CD8-positive, alpha-beta T cell (primary cell): ENCODE measurements at places on chromosomes 5 and 9.

GRCh38 chr9:113462781-113463286, 693 bp upstream of the RGS3 start:
- DNase-seq, result no peak

- no peak for DNase-seq
Observed at GRCh38 chr5:136208916-136209315, 16.0 kb upstream of the SMIM32 start.

DNA sequence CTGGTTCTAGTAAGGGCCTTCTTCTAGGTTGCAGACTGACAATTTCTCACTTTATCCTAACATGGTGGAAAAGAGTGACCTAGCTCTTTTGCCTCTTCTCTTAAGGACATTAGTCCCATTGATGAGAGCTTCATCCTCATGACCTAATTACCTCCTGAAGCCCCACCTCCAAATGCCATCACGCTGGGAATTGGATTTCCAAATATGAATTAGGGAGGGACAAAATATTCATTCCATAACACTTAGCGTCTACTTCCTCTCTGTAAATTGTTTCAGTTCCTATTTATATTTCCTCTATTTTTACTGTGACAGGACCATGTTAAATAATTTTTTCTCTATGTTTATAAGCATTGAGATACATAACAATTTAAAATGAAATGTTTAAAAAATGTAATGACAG, 408.8 kb downstream of the CDH10 start:
- no peak for DNase-seq

- DNase-seq, result no peak
Observed at GRCh38 chr5:175129121-175129520, 314.9 kb downstream of the DRD1 start.

DNA sequence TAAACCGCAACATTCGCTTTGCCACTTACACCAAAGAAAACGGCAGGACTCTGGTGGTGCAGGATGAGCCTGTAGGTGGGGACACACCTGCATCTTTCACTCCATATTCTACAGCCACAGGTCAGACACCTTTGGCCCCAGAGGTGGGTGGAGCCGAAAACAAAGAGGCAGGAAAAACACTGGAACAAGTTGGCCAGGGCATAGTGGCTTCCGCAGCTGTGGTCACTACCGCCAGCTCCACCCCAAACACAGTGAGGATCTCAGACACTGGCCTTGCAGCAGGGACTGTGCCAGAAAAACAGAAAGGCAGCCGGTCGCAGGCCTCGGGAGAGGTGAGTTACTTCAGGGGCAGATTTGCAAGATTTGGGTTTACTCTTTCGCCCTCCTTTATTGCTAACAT, 33.8 kb downstream of the KDM3B start:
- DNase-seq, result no peak

DNA sequence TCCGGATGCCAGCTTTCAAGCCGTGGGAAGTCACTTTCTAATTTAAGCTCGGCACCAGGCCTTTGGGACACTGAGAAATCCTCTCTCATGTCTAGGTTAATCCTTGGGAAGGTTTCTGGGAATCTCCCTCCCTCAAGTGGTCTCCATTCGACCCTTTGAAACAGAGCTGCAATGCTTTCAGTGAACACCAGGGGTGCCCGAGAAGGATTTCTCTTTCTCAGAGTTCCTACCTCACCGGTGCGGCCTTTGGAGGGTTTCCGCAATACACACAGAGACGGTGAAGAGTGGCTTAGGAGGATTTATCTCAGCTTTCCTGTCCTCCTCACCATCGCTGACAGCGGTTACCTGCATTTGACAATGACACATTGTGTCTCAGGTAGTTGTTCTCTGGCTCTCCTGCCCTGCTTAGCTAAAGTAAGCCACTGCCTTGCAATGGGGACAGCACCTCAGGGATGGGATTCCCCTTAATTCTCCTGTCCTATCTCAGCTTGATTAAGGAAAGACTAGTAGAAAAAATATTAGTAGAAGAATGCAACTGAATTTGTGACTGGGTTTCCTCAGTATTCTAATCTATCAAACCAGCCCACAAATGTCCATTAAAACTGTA, 180.6 kb downstream of the GABRG2 start:
- no peak for DNase-seq

DNA sequence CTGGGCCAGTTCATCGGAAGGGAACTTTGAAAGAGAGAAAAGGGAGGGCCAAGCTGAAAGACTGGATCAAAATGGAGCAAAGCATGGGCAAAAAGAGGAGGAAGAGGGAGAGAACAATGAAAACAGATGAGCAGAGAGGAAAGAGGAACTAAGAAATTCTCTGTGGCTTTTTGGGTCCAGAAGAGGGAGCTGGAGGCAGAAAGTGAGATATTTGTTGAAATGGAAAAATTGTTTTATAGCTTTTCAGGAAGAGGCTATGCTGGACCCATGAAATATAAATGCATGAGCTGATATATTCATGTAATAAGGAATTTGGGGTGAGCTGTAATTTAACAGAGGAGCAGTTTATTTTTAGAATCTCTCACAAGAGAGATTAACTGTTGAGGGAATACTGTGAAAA, 457.3 kb downstream of the DMAC1 start:
- no peak for DNase-seq

DNA sequence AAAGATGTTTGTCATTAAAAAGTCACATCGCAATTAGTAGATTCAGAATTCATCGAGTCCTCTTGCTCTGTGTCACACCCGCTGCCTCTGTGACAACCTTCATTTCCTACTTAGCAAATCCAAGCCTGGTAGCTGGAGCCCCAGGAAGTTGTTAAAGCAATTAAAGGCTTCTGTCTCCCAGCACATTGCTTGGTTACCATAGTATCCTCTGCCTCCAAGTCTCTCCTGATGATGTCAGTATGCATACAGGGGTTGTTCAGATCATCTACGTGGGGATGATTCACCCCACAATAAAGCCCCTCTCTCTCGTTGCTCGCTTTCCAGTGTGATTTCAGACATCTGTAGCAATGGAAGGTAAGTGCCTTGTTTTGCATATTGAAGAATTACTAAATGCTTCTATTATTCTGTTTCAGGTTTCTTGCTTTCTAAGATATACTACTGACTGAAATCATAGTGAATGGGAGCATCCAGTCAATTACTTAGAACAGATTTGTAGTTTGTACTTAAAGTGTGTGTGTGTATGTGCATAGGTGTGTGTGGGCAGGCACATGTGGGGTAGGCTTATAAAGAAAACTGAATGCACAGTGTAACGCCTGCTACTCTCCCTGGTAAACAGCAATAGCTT, 52.9 kb downstream of the PAM start:
- no peak for DNase-seq
